ENCODE measurements at places on chromosomes 6 and 20. TPM values are rescaled to one million over a fixed set of nuclear protein-coding genes. Genes with fewer than 3 reads are reported as not detected.

DNA sequence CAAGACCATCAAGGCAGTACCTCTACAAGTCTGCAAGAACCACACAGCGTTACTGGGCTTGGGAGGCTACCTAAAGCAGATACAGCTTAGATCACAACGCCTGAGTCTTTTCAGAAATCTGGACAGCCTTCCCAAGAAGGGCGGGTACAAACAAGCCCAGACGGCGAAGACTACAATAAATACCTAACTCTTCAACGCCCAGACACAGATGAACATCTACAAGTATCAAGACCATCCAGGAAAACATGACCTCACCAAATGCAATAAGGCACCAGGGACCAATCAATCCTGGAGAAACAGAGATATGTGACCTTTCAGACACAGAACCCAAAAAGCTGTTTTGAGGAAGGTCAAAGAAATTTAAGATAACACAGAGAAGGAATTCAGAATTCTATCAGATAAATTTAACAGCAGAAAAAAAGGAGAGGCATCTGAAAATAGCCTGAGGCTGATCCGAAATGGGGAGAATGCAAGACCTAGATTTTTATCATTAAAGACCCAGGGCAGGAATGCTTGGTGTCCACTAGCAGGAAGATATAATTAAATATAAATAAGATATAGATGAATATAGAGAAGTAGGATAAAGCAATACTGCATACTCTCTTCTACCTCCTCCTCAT lies 131.7 kb upstream of the COL21A1 start:
- DNase-seq = no peak

DNA sequence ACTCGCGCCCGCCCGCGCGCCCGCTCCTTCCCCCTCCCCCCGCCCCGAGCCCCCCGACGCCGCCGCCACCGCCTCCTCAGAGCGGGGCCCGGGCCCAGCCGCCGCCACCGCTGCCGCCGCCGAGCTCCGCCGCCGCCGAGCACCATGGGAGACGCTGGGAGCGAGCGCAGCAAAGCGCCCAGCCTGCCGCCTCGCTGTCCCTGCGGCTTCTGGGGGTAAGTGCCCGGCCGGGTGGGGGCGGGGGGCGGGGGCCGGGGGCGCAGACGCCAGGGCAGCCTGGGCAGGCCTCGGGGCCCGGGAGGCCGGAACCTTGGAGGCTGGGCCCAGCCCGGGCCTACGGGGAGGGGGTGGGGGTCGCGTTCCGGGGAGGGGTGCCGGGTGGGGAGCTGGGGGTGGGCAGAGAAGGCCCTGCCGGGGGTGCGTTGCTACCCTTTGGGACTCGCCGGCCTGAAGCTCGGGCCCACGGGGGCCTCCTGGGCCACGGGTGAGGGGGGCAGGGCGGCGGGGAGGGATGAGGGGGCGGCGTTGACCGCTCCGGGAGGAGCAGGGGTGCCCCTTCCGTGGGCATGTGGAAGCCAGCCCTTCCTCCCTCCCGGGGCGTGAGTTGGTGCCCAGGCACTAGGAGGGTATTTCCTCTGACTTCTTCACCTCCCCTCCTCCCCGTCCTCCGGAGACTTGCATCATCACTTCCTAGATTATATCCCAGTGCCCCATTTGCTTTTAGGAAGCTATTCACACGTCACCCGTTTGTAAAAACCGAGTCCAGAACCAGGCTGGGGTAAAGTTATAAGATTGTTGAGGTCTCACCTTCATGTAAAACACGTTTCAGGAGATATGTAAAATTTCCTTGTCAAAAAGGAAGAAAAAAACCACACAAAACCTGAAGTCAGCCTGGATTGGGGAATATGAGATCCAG lies 533 bp downstream of the ZFAND3 start:
- no peak for DNase-seq

DNA sequence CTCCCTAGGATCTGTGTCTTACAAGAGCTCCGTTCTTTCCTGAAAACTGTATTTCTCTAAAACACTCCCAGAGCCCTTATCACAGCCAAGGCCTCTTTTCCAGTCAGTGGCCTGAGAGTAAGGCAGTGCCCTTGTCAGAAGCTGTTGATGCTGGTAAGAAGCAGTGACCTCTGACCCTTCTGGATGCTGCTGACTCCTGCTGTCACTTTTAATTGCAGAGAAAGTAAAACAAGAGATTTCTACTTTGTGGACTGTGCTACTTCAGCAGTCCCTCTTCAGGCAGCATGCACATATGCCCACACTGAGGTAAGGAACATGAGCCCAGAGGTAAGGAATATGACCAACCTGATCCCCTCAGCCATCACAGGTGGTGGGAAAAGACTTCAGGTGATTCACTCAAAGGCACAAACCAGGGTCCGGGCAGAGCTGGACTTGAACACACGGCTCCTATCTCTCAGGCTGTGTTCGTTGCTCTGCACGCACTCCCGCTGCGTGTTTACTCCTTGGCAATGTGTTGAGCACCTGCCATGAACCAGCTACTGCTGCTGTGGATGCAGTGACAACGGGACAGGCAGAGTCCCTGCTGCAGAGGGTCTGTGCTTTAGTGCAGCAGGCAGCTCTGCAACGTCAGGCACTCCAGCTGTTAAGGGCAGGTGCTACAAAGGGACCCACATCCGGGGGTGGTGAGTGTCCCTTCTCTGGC lies 201.9 kb upstream of the CST7 start:
- DNase-seq = no peak

GRCh38 chr6:166464068-166465002 lies 81.6 kb upstream of the MPC1 start:
- no peak for DNase-seq

The ARMH2 gene
- not detected for polyA plus RNA-seq

- DNase-seq = no peak
Observed at GRCh38 chr20:44050327-44050726, 135.7 kb downstream of the TOX2 start.

The AAR2 gene
- 43.7 TPM for polyA plus RNA-seq

GRCh38 chr20:13443690-13444089 lies 195.0 kb downstream of the TASP1 start:
- DNase-seq = no peak

DNA sequence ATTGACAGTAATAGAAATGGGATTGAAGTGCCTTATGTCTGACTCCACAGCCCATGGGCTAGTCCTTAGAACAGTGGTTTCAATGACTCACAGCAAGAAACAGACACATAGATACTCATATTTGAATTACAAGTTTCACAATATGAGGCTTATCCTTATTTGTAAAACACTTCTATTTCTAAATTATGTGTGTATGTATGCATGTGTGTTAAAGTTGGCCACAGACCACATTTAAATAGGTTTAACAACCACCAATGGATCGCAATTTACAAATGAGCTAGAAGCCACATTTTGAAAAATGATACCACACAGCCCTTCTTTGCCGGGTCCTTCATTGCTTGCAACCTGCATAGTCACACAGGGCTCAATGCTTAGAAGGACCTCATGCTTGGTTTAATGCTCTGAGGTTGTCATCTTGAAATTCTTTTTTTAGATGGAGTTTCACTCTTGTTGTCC lies 157.8 kb upstream of the PREP start:
- DNase-seq = no peak

DNA sequence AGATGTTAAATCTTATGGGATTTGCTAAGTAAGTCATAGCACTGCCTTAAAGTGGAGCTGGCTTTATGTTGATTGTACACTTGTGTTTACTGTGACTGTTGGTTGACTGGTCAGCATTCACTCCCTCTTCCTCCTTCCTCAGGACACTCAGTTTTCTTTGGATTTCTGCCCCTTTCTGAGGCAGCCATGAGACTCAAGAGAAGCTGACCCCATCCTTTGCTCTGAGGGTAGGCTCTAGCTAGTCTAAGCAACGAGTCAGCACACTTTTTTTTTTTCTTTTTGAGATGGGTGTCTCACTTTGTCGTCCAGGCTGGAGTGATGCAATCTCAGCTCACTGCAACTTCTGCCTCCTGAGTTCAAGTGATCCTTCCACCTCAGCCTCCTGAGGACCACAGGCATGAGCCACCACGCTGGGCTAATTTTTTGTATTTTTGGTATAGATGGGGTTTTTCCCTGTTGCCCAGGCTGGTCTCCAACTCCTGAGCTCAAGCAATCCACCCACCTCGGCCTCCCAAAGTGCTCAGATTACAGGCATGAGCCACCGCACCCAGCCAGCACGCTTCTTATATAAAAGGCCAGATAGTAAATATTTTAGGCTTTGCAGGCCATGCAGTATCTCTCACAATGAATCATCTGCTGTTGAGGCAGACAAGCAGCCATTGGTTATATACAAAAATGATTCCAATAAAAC lies 191.4 kb downstream of the NFATC2 start:
- DNase-seq = no peak

The LY6G6C gene
- polyA plus RNA-seq = 0.28 TPM

DNA sequence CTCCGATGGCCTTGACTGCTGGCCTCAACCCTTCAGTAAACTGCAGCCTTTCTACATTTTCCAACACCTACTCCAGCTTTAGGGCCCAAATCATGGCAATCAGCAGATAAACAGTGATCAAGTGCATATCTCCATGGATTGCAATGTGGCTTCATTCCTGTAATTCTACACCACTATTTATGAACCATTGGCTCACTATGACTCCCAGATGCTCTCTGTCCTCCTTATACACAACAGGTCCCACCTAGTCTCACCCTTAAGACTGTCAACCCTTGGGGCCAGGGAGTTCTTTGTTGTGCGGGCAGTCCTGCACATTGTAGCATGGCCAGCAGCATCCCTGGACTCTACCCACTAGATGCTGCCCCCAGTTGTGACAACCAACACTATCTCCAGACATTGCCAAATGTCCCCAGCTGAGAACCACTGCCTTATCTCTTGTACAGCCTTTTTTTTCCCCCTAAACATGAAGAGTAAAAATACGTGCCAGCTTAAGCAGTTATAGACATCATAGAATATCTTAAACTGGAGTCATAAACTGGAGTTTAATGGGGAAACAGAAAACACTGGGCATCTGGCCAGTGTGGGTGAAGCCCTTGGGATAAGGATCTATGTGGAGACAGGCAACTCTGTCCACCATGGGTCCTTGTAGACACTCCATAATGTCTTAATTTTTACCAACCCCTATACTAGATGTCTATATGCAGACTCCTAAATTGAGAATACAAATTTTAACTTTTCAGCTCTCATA lies 21.1 kb downstream of the MRPL14 start:
- DNase-seq = no peak

The UNC93A gene
- polyA plus RNA-seq = 6.5 TPM

DNA sequence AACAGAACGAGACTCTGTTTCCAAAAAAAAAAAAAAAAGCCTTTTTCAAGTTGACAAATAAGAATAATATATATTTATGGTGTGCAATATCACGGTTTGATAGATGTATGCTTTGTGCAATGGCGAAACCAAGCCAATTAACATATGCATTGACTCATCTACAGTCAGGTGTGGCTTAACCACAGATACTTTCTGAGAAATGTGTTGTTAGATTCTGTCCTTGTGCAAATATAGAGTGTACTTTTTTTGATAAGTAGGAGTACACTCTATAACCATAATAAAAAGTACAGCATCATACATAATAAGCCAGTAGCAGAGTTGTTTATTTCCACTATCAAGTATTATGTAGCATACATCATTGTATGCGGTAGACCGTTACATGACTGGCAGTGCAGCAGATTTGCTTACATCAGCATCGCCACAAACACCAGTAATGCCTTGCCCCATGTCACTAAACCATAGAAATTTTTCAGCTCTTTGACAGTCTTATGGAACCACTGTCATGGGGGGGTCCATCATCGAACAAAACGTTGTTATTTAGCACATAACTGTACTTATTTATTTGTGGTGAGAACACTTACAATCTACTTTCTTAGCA lies 59.2 kb downstream of the TMEM170B start:
- no peak for DNase-seq

The PI3 gene
- not detected for polyA plus RNA-seq

DNA sequence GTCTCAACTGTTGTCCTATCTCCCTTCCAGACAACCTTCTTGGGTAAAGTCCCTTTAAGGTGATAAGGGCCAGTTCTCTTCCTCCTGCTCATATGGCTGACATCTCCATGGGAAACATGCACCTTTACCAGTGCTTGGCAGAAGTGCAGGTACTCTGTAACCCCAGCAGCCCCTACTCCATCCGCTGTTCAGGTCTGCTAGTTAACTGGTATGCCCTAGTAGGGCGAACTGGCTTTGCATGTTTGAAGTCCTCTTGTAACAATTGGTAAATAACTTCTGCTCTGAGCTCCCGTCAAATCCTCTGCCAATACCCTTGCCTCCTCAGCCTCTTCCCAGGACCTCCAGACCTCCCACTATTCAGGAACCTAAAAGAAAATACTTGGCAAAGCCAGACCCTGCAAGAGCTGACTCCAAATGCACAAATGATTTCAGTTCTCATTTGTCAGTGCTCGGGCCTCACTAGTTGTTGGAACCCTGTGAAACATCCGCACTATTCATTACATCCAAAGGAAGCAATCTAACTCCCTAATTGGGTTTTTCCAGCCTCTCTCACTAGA lies 703.7 kb downstream of the MAFB start:
- DNase-seq = no peak

- no peak for DNase-seq
Observed at GRCh38 chr6:150770637-150771036, 94.9 kb upstream of the MTHFD1L start.

- no peak for DNase-seq
Observed at GRCh38 chr6:99836471-99836870, 157.6 kb downstream of the MCHR2 start.

The EEF1A2 gene
- 0.79 TPM for polyA plus RNA-seq

DNA sequence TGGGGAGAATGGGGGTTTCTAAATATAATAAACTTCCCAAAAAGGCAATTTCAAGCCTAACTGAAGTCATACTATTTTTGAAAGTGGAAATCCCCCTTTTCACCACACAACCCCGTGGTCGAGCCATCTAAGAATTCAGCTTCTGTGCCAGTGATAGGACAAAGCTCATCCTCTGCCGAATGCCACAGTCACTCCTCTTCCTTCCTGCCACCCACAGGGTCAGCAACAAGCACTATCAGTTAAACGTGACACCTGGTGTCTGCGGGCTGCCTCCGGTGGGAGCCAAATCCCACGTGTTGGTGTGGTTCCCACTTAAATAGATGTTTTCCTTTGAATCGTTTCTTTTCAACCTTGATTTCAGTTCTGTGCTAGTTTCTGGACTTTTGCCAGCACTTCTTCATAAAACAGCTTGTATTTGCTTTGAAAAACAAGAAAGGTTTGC lies 60.7 kb downstream of the TNFAIP3 start:
- no peak for DNase-seq

- no peak for DNase-seq
Observed at GRCh38 chr20:33963751-33964150, 30.0 kb upstream of the RALY start.

DNA sequence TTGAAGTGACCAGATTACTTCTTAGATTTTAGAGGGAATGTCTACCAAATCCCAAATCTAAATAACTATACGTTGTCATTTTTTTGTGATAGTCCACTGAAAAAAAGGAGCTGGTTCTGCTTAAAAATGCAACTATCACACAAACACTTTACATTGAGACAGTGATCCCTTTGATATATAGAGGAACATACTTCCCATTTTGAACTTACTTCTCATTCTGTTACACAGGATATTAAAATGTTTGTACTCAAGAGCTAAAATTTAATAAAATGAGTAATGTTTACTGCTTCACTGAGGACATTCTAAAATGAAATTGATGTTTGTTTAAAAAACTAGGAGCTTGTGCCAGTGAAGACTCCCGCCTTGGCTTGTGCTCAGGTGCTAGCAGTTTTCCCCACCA lies 174.1 kb downstream of the CARMIL1 start:
- DNase-seq = no peak

GRCh38 chr20:41830702-41831101 lies 212.5 kb upstream of the CHD6 start:
- DNase-seq = no peak
